ENCODE measurements at places on chromosomes 7 and 10.

- DNase-seq, result no peak
Observed at GRCh38 chr7:42982604-42983115, 50.5 kb downstream of the MRPL32 start.

GRCh38 chr10:97184971-97185325 lies 811 bp downstream of the SLIT1 start:
- no peak for DNase-seq

DNA sequence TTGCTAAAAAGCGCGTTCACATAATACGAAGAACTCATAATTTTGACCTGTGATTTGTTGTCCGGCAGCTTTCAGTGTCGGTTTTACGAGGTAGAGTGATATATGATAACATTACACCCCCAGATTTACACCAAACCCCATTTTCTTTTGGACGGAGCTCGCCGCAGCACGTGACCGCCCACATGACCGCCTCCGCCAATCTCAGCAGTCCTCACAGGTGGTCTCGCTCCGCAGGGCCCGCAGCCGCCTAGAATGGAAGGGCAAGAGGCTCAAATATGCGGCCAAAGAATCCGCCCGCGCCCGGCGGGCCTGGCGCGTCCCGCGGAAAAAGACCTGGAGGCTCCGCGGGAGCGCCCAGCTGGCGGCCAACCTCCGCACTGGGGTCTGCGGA lies at the start of gene HOXA7:
Gene HOXA7 (minus strand): TSS at position 168 of the 391 bp plus-strand sequence. CDS start 130 bp downstream, at position 38.
- DNase-seq, result no peak

- no peak for DNase-seq
Observed at GRCh38 chr7:106119719-106120118, 7.6 kb upstream of the SYPL1 start.

- peak; percentile 52 for DNase-seq
Observed at GRCh38 chr10:73744664-73744975, 448 bp downstream of the SEC24C start.

GRCh38 chr10:52031771-52032170 lies 282.3 kb upstream of the DKK1 start:
- DNase-seq, result no peak

DNA sequence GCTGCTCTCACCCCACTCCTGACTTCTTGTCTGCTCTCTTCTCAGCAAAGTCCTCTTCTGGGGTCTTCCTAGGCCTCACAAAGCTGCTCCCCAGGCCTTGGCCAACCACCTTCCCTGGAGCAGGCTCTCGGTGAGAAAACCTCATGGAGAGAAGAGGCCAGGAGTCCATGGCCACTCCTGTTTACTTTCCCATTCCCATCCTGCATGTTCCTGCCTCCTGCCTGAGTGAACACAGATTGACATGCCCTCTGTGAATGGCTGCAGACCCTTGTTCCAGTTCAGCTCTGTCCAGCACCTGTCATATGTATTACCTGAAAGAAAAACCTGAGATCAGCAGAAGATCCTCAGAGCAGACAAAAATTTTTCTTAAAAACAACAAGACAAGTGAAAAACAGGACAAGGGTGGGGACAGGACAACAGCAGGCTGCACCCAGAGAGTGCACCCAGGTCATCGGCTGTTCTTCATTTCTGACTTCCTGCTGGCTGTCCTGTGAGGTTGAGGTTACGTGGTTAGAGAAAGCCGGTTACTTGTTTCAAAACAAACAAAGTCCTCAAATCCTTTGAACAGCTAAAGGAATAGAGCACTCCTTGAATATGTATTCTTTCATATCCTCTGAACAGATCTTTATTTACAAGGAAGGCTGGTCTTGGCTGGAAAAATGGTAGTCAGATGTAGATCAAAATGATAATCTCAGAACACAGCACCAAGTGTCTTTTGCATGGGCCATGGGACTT lies 34.0 kb upstream of the DLD start:
- DNase-seq, result peak; percentile 14

- no peak for DNase-seq
Observed at GRCh38 chr7:4266270-4267040, 415.6 kb upstream of the FOXK1 start.

GRCh38 chr10:78332012-78332411 lies 298.3 kb downstream of the RPS24 start:
- no peak for DNase-seq

DNA sequence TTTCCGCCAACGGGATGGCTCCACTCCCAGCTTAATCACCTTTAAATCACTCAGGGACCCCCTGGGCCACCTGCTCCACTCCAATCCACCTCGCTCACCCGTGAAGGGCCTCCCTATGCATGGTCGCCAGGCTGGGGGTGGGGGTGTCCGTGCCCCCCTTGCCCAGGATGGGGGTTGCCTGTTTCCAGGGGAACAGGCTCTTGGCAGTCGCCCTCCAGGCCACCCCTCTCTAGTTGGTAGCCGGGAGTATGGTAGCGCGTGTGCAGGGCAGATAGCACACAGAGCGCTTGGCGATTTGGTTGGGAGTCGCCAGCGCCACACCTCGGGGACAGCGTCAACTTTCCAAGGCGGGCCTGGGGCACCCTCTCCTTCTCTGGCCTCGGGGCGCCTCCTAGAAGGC lies 134.9 kb upstream of the ZNF92 start:
- DNase-seq, result no peak

DNA sequence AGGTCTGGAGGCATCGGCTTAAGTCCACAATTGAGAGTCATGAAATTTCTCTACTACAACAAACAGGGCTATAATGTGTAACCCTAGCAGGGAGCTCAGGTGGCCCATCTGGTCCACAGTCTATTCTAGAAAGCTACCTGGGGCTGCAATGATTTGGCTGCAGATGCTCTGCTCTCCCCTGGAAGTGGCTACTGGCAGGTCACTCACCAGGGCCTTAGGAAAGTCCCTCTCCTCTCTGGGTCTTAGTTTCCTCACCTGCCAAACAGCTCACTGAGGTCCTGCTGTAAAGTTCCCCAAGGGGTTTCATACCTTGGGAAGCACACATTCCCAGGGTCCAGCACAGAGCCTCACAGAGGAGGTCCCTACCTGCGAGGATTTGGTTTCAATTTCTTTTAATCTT lies 2.5 kb downstream of the IGFBP3 start:
- no peak for DNase-seq

DNA sequence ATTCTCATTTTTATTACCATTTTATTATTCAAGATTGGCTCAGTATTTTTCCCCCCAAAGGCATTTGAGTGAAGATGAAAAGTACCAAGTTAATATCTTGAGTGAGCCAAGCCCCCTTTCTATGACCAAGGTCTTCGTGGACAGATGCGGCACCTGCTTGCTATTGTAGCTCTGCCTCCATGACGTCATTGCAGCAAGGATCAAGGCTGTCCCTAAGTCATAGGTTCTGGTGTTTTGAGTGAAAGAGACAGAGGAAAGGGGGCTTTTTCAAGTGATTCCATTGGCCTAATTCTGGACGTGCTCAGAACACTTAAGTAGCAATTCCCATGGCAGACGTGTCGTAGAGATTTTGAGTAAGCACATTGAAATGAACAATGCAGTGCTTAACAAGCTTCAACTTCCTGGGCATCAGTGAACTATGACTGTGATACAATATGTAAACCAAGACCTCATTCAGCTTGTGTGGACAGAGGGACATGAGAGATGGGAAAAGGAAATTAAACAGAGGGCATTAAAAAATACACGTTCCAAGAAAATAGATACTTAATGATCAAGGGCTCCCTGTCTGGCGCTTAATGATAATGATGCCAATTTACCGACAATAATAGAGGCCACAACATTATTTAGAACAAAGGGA lies 248.7 kb upstream of the NPVF start:
- no peak for DNase-seq

GRCh38 chr10:116521424-116522290 lies 24.1 kb upstream of the PNLIP start:
- no peak for DNase-seq

- no peak for DNase-seq
Observed at GRCh38 chr10:44278837-44279324, 106.0 kb downstream of the CXCL12 start.

GRCh38 chr10:36506697-36507496 lies 618.5 kb upstream of the ANKRD30A start:
- DNase-seq, result no peak

DNA sequence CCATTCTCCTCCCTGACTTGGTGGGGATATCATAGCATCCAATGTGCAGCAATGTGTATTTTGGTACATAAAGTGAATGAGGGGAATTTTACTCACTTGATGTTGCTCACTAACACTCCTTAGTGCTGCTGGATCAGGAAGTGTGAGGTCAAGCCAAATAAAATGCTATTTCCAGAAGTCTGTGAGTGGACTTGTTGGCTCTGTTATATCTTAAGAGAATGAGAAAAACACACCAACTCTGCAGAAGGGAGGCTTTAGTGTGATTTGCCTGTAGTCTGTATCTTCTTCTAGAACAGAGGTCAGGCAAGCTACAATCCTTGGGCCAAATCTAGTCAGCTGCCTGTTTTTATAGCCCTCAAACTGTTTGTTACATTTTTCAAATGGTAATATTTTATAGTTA lies 154.3 kb downstream of the POLR1F start:
- no peak for DNase-seq

GRCh38 chr10:50470798-50471582 lies 152.8 kb downstream of the SGMS1 start:
- no peak for DNase-seq

DNA sequence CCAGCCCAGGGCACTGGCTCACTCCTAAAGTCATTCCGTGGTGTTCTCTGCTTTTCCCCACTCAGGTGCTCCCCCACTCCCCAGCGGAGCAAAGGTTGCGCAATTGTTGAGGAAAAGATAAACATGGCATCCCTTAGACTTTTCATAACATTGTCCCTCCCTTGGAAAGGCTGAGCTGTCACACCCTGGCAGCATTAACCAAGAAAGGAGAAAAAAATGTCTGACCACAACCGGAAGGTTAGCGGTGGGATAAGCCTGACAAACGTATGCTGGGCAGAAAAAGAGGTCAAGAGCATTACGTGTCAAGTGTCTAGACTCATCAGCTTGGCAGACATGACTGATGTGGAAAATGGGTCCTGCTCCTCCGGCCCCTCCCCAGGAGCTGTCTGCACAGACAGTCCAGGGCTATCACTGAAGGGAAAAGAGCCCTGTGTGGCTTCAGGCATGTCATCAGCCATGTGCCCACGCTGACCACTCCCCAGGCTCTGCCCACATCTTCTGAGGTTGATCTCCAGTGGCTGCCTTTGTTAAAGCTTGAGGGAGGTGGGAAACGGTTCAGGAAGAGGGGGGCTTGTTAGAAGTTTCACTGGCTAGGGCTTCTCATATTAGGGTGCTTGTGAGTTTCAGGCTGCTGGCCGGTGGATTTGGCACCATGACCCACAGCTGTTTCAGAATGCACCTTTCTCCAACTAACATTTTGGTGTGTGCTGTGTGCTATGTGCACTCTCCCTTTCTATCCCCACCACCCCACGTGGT lies 30.1 kb downstream of the BTBD16 start:
- DNase-seq, result no peak
